CD4-positive, alpha-beta T cell treated with Interleukin-4 for 4 hours (primary cell): ENCODE measurements at places on chromosomes 3 and 15.

DNA sequence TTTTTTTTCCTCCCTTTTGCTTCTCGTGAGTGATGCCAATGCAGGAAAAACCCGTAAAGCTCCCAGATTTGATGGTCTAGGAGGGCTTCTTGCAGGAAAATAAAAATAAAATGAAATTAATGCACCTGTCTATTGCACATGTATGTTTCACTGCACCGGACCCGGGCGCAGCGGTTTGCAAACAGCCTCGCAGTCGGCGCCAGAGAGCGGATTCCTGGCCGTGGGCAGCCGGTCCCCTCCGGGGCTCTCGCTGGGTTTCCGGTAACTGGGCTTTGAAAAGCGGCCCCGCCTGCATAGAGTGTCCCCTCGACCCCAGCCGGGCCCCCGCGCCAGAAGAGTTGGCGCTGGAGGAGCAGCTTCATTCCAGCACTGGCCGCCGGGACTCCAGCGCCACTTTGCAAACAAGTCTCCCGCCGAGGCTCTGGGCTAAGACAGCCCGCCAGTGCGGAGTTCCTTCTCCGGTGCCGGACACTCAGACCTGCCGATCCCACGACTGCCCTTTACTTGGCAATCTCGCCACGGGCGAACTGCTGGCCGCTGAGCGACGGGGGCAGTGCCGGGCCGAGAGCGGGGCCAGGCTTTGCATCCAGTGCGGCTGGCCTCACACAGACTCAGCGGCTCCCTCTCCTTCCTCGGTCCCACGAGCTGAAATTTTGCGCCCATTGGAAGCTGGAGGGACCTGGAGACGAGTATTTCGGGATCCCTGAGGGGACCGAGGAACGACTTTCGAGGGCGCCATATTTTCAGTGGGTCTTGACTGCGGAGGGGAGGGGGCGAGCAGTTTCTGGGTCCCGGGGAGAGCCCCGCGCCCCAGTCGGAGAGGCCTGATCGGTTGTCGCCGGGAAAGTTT lies 225.9 kb upstream of the C2CD4B start:
- DNase-seq, result no peak

GRCh38 chr3:38116471-38117162 lies 20.3 kb downstream of the ACAA1 start:
- no peak for DNase-seq

DNA sequence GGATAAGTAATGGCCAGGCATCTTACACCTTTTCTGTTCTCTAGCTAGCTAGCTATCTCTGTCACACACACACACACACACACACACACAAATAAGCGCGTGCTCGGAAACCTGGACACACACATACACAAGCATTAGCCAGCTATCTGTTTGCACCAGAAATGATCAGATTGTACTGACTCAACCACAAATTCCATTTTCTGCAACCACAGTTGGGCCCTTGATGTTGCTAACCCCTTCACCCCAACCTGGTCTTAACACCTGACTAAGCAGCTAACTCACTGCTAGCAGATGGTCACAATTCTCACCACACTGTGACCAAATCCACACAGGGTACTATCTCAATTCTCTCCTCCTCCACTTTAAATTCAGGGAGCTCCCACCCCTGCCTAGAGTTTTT lies 183.0 kb upstream of the THBS1 start:
- DNase-seq, result no peak

GRCh38 chr3:116341899-116342298 lies 103.4 kb downstream of the LSAMP start:
- no peak for DNase-seq

GRCh38 chr3:131402391-131403039 lies 20.9 kb downstream of the NUDT16 start:
- DNase-seq, result no peak

DNA sequence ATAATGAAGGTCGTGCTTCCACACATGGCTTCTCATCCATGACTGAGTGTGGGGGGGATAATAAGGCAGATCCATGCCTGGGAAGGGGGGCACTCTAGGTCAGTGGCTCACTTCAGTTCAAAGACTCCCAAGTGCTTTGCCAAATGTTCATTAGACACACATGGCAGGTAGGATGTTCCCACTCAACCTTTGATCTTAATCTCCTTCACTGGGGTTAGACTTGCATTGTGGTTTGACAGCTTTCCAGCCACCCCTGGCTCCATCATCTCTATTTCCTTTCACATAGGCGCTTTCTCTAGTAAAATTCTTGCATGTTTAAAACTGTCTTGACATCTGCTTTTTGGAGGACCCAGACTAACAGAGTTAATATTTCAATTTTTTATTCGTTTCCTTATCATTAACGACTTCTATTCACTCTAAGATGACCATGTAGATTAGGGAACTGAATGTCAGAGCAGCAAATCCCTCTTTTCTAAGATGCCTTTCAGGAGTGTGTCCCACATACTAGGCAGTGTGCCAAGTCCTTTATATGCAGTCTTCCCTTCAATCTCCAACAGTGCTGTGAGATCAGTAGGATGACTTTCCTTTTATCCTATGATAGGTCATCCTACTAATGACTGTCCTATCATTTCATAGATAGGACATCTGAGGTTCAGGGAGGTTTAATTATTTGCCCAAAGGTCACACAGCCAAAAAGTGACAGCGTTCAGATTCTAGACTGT lies 57.9 kb downstream of the BTD start:
- DNase-seq, result no peak

GRCh38 chr3:14805961-14806537 lies 12.7 kb upstream of the FGD5 start:
- DNase-seq, result no peak
